NCI-H1105 (cell line): ENCODE measurements at places on chromosomes 1 and 21.

- no peak for DNase-seq
Measured at GRCh38 chr1:88029142-88029541, 654.9 kb upstream of the PKN2 start.

DNA sequence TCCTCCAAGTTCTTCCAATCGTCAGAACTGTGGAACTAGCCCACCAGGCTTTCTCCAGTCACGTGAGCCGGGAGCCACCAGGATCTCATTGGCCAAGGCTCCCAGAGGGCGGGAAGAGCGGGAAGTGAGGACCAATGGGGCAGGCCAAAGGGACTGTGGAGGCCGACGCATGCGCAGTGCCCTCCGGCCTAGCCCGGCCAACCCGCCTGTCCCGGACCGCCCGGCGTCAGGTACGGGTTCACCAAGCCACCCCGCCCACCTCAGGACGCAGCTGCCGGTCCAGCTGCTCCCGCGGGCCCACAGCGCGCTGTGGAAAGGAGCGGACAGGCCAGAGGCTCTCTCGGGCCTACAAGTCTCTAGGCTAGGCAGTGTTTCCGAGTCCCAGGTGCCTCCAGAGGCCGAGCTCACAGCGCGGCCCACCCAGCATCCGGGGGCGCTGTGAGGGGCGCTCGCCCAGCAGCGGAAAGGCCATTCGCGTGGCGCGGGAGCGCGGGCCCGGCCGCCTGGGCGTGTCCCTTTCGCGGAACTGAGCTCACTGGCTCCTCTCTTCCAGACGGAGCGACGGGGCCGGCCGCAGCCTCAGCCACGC is 10.9 kb downstream of the OR14I1 start:
- DNase-seq, result no peak

DNA sequence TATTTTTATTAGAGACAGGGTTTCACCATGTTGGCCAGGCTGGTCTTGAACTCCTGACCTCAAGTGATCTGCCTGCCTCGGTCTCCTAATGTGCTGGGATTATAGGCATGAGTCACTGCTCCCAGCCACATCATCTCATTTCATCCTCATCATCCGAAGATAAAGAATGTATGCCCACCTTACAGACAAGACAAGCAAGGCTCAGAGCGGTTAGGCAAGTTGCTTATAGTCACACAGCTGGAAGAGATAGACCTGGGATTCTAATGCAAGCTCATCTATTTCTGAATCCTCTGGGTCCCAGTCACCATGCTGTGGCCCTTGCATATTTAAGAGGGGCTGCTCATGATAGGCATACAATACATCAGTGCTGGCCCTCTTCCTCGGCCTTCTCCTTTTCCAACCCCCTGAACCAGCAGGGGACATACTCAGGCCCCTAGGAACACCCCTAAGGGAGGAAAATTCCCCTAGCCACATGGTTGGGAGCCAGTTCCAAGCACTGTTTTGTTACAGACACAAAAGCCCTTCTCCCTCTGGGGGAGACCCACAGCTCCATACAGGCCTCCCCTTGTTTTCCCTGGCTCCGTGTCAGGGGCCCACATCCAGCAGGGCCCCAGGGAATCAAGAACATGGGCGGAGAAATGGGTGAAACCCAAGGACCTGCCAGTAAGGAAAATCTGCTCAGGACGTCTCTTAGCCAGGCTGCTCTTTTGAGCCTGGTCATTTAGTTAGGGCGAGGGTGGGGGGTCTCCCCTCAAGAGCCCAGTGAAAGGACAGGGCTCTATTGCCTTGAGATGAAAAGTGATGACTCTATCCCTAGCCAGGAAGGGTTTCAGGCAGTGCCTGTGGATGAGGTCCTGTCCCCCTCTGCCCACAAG is 6.9 kb downstream of the CSRP1 start:
- DNase-seq, result no peak

- no peak for DNase-seq
Measured at GRCh38 chr1:234150892-234151291, 222.4 kb upstream of the COA6 start.
